ENCODE measurements at places on chromosomes 4 and X. TPM values are rescaled to one million over a fixed set of nuclear protein-coding genes. Genes with fewer than 3 reads are reported as not detected.
A peak's percentile ranks its signal among the peaks of the same experiment; 100 is the strongest.

The ZNF280C gene
- total RNA-seq, result 2.3 TPM

The ABLIM2 gene
- 2.5 TPM for total RNA-seq

The GYPA gene
- total RNA-seq, result 338 TPM

The STATH gene
- not detected for total RNA-seq

The CSAG3 gene
- total RNA-seq, result 0.14 TPM

The PLXNB3 gene
- 0.50 TPM for total RNA-seq

GRCh38 chr4:23413631-23414030 lies 476.2 kb downstream of the PPARGC1A start:
- DNase-seq, result no peak

DNA sequence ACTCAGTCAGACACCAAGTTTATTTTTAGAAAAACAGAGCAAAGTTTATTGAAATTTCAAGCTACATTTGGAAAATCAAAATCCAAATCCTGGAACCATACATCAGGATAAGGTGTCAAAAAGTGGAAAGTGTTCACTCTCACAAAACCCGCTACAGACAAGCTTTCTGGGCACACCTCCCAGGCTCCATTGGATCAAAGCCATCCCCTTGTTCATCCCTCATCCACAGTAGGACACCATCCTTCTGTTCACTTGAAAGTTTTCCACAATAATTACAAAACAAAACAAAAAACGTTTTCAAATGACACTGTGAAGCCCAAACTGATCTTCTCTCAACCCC lies 62.4 kb downstream of the TSC22D3 start:
- DNase-seq, result no peak

DNA sequence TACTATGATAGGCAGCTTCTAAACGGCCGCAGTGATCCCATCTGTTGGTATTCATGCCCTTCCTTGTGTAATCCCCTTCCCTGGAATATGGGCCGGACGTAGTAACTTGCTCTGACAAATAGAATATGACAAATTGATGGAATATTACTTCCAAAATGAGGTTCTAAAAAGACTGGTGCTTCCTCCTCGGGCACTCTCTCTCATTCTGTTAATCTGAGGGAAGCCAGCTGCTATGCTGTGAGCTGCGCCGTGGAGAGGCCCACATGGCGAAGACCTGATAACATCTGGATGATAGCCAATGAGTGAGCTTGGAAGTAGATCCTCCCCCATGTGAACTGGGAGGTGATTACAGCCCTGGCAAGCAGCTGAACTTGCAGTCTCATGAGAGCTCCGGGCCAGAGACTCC lies 27.2 kb upstream of the SLC25A4 start:
- peak; percentile 58 for DNase-seq

GRCh38 chr4:106522839-106523238 lies 154.3 kb upstream of the GIMD1 start:
- no peak for DNase-seq

DNA sequence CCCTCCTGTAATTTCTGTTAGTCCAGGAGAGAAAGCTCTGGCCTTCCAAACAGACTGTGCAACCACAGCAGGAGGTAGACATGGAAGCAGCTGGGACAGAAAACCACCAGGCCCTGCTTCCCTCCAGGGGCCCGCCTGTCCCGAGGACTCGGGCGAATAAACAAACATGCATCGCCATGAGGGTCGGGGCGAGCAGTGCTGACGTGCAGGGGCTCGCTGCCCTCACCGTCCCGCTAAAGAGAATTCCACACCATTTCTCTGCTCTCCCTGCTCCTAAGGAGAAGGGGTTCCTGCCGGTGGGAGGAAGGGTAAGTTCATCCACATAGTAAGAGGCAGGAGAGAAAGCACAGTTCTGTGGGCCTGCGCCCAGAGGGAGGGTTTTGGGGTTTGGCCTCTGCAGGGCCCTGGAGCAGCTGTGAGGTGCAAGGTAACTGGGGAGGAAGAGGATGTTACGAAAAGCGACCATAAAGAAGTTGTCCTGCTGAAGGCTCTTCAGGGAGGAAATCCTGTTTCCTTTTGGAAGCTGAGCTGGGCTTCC lies 54.9 kb downstream of the WFS1 start:
- DNase-seq, result no peak

DNA sequence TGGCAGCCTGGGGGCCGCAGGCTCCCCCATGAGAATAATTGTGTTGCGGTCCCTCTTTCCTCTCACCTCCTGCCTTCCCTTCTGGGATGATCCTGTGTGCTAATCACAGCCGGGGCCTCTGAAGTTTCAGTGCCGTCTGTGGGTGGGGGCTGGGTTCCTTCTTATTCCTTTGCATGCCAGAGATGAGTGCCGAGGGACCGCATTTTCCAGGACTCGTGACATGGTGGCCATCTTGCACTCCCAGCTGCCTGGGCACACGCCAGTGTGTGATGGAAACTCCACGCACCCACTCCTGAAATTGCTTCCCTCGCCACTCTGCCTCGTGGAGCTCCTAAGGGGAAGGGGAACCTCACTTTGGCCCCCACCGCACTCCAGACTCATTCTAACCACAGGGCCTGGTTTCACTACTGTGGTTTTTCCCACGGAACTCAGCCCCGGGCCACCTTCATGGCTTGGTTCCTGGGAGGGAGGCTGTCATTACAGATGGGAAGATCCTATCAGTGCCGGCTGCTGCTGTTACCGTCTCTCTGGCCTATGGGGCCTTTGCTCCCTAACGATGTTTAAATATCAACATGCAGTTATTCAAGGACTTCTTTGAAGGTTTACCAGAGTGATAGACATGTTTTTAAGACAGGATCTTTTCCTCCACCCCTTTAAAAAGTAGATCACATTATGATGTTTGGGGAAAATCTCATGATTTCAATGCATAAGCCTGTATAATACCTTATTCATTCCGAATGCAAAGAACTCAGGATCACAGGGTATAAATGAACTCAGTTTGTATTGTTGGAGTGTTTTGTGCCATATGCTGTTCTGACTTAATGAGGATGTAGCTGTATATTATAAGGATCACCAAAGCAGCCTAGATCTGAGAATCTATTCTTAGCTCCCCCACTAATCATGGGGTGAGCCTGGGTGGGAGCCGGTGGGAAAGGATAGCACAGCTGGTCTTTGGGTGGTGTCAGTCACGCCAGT lies 89.6 kb downstream of the SORCS2 start:
- no peak for DNase-seq

GRCh38 chrX:108396188-108396891 lies 41.9 kb downstream of the COL4A6 start:
- DNase-seq, result no peak

DNA sequence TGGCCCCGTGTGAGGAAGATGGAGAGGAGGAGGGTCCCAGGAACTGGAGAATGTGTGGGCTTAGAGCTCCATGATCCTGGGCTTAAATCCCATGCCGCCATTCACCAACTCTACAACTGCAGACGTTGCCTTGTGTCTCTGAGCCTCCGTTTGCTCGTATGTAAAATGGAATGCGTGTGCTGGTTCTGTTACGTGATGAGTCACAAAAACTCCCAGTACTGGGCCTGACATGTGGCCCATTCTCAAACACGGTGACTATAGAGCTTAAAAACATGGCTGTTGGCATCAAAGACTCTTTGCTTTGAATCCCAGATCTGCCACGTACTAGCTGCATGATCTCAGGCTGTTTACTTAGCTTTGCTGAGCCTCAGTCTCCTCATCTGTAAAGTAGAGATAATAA lies 13.0 kb upstream of the AFAP1 start:
- DNase-seq, result no peak

DNA sequence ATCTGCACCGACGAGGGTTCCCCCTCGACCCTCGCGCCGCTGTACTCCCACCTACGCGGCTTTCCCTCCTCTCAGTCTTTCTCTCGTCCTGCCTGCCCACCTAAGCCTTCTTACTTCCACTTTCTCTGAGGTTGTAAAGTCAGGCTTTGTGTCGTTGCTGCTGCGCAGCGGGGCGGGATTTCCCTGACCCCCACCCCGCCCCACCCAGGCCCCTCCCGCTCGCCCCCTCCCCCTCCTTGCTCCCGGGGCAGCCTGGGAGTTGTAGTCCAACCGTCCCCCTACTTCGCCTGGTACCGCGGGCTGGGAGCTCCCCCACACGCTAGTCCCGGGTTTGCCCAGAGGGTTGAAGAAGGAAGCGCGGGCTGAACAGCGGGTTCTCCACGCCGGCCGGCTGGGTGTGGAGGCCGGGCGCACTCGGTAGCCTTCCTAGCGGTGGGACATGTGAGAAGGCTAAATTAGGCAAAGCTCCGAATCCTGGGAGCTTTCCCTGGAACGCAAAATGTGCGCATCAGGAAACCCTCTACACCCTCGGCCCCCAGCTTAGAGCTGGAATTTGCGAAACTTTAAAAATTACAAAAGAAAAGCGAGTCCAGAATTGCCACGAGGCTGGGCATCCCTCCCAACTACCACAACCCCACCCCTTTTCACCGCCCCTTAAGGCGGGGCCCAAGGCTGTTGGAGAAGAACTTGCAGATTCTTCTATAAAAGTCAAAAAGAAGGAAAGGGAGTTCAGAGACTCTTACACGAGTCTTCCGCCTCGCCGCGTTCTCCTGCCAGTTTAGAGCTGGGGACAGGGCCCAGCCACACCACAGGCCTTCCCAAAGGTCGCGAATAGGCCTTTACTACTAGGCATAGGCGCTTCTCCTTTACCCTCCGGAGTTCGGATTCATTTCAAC lies at the start of gene ATP11C:
Gene ATP11C, minus strand, starts transcription at position 153 of the 896 bp plus-strand sequence. CDS start 1,011 bp downstream, outside the sequence.
- DNase-seq, result peak; percentile 69

- no peak for DNase-seq
These were observed 294.9 kb downstream of the GUCY2F start for GRCh38 chrX:109186939-109187338.

DNA sequence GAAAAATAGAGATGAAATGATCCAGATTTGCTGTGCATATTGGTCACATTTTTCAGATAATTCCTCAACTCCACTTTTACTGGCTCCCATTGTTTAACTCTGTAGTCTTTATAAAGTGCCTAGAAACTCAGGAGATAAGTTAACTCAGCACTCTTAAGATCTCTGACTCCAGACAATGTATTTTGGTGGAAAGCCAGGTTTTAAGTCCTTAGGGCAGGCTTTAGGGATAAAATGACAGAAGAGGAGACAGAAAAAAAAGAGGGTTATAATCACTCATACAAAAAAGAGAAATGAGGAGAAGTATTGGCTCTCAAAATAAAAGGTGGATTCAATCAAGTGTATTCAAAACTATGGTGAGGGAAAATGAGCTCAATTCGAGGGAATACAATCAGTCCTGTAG lies 674.8 kb upstream of the INTU start:
- no peak for DNase-seq

GRCh38 chrX:578531-578930 lies 52.1 kb upstream of the SHOX start:
- DNase-seq, result no peak
